Transverse colon (tissue), 4 donors: ENCODE measurements at places on chromosomes 5 and 9. TPM values are rescaled to one million over a fixed set of nuclear protein-coding genes. Genes with fewer than 3 reads are reported as not detected.

MTAP gene
- total RNA-seq: 4.5 TPM

CERCAM gene
- 4.5 TPM for total RNA-seq

FBN2 gene
- 0.82 TPM for total RNA-seq

ABL1 gene
- total RNA-seq: 97.1 TPM

DNA sequence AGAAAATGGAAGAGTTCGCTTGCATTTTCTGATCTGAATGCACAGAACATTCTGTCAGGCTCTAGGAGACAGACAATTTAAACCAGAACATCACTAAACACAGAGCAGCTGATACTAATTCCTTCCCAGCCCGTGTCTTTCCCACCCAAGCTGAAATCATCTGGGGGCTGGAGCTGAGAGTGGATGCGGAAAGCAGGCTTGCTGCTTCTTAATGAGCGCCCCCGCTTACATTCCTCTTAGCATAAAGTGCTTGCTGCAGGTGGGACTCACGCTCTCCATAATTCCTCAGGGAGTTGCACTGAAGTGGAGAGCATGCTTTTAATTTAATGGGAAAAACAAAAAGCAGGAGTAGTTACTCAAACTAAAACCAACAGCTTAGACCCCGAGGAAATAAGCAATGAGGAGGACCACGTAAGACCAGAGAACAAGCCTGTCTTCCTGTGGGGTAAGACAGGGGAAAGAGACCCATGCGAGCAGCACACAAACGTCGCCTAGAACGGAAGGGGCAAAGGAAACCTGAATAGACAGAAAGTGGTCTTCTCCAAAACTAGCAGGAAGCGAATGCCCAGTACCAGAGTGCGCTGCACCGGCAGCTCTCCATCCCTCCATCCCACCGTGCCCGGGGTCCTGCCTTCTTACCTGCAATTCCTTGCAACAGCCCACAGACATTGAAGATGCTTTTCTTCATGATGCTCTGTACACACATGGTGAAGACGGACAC is 139.3 kb downstream of the LHFPL2 start:
- no peaks in the 10 kb centered on the region for H3K36me3 ChIP-seq
- H3K27me3 ChIP-seq: no peaks in the 10 kb centered on the region
- no peak for DNase-seq
- H3K4me1 ChIP-seq: peaks cover 59% of the 10 kb centered on the region
- H3K27ac ChIP-seq: peak overlapping the region; percentile 70
- H3K4me3 ChIP-seq: no peak overlapping the region

GRCh38 chr9:6889868-6890267 is 132.1 kb downstream of the KDM4C start:
- H3K27me3 ChIP-seq: no peaks in the 10 kb centered on the region
- no peak for DNase-seq
- H3K27ac ChIP-seq: no peak overlapping the region
- peaks cover 8% of the 10 kb centered on the region for H3K36me3 ChIP-seq

- no peak overlapping the region for H3K27ac ChIP-seq
- no peaks in the 10 kb centered on the region for H3K4me1 ChIP-seq
- no peaks in the 10 kb centered on the region for H3K36me3 ChIP-seq
- H3K27me3 ChIP-seq: no peaks in the 10 kb centered on the region
- H3K4me3 ChIP-seq: no peak overlapping the region
- DNase-seq: no peak
Measured at GRCh38 chr9:112624711-112625707, 92.9 kb downstream of the INIP start.

DNA sequence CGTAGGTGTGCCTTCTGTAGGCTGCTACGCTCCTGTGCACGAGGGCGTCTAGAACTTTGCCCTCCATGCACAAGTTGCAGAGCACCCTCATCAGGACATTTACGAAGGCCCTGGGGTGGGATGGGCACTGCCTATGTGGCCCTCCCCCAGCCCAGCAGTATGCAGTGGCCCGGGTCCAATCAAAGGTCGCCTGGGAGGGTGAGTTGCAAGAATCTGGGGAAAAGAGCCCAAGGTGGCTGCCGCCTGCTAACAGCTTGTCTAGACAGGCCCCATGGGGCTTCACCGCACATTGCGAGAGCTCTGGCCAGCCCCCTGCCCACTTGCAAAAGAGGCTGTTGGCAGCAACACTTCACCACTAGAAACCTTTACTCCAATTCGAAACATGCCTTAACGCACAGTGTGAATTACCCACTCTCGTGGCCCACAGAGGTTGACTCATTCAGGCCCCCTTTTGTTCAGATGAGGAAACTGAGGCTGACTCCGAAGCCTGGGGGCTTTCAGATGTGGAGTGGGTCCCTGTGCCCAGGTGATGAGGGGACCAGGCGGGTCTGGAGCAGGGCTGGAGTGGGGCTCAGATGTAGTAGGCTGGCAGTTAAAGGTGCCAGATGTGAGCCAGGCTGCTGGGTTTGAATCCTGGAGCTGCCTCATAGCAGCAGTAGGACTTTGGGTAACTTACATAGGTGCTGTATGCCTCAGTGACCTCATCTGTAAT is 31.8 kb upstream of the IL17B start:
- DNase-seq: no peak
- peak overlapping the region; percentile 97 for H3K27ac ChIP-seq
- no peaks in the 10 kb centered on the region for H3K27me3 ChIP-seq
- H3K36me3 ChIP-seq: no peaks in the 10 kb centered on the region
- H3K4me1 ChIP-seq: peaks cover 26% of the 10 kb centered on the region
